GM12892 (cell line): ENCODE measurements at places on chromosomes 5 and 9.

DNA sequence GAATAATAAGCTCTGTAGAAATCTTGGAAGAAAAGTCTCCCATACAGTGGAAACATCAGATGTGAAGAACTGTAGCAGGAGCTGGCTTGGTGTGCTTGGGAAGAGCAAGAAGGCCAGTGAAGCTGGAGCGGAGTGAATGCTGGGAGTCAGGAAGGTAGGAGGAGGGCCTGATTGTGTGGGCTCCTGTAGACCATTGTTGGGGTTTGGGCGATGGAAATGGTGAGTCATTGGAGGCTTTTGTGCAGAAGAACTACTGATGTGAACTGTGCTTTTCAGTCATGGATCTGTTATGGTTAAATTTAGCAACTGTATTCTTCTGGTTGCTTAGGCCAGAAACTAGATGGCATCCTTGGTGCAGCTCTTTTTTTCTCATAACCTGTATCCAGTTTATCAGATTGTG, 2.3 kb downstream of the ICE1 start:
- no peak for DNase-seq

- DNase-seq, result no peak
Observed at GRCh38 chr5:140267559-140268018, 35.3 kb downstream of the PFDN1 start.

- no peak for DNase-seq
Observed at GRCh38 chr9:124710766-124711165, 60.3 kb downstream of the NR6A1 start.

GRCh38 chr5:16482891-16483290, 17.3 kb upstream of the ZNF622 start:
- DNase-seq, result no peak

- no peak for DNase-seq
Observed at GRCh38 chr5:91179018-91179417, 204.1 kb downstream of the ARRDC3 start.

DNA sequence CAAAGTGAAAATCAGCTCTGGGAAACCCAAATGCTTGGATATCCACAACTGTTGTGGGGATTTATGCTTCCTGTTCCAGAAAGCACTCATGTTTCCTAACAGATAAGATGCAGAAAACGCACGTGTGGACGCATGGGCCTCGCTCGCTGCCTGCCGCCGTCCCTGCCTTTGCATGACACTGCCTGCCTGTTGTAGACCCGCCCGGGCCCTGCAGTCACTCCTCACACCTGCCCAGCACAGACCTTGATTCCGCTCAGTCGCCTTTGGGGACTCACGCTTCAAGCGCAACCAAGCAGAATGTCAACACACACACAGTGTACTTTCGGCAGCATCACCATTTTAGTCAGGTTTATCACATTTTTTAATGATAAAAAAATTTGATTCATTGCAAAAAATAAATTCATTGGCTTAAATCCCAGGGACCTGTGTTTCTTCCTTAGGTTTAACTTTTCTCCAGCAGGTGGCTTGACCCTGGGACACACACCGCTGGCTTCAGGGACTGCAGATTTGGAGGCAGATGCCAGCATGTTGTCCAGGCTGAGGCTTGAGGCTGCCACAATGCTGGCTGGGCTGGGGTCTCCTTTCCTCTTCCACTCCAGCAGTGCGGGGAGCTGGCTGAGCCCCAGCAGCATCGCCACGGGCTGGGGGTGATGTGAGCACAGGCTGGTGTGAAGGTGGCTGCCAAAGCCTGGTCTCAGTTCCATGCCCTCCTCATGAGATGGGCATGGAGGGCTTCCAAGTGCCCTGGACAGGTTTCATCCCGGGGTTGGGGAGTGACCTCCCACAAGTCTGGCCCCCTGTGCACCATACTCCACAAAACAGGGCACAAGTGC, 416.9 kb upstream of the IRX4 start:
- no peak for DNase-seq

DNA sequence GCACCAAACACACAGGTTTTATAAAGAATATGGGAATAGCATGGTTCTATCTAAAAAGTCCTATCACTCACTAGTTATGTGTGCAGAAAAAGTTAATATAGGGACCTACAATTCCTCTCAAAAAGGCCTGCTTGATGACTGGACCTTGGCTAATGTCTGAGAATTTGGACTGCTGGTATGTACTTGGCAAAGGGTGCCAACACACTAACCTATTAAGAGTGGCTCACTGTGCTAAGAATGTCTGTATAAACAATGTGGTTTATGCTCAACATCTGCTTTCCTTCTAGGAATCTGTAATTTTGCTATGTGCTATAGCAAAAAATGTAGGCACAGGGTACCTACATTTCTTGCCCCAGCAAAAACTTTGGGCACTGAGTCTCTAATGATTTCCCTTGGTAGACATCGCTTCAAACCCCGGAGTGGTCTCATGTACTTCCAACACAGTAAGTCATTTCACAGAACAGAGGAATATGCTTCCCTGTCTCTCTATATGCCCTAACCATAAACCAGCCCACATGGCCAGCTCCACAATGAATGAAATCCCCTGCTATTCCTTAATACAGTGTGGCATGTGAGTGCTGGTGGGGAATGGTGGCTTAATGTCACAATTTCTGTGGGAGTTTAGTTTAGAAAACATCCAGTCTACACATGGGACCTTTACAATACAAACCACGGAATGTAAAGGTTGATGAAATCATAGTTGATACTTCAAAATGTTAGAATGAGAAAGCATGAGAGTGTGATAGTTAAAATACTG, 101.7 kb downstream of the UBAP2 start:
- DNase-seq, result no peak
